ENCODE measurements at places on chromosomes 11 and 22. TPM values are rescaled to one million over a fixed set of nuclear protein-coding genes. Genes with fewer than 3 reads are reported as not detected.

Gene FAM83F
- total RNA-seq = not detected

Gene NRGN
- 0.25 TPM for total RNA-seq

Gene ART1
- not detected for total RNA-seq

Gene PANX3
- total RNA-seq = not detected

Gene SLN
- total RNA-seq = not detected

Gene ARHGAP32
- total RNA-seq = 7.1 TPM
